ENCODE measurements at places on chromosomes 5 and 9.

DNA sequence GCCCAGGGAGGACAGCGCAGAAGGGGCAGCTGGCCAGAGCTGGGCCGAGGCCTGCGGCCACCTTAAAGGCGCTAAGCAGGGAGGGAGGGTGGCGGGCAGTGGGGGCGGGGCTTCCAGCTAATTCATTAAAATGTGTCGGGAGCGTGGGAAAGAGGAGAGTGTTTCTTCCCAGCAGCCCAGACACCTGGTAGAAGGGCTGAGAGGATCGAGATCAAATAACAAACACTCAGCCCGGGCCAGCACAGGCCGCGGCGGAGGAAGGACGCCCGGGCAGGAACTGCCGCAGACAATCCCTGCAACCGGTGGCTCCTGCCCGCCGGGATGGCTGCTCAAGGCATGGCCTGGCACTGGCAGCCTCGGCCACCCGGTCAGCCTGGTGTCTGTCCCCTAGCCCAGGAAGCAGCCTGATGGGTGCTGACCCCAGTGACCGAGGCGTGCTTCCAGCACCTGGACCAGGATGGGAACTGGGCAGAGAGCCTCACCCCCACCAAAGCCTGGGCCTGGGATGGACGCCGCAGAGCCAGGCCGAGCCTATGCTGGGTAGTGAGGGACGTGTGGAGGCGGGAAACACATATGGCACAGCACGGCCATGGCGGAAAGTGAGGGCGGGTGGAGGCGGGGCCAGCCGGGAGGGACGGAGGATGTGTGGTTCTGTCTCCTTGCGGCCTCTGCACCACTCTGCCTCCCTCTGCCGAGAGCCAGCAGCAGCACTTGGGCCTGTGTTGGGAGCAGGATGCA is 3.2 kb upstream of the NRARP start:
- DNase-seq, result peak; percentile 72

- no peak for DNase-seq
Observed at GRCh38 chr5:98433022-98433421, 340.4 kb upstream of the RGMB start.

DNA sequence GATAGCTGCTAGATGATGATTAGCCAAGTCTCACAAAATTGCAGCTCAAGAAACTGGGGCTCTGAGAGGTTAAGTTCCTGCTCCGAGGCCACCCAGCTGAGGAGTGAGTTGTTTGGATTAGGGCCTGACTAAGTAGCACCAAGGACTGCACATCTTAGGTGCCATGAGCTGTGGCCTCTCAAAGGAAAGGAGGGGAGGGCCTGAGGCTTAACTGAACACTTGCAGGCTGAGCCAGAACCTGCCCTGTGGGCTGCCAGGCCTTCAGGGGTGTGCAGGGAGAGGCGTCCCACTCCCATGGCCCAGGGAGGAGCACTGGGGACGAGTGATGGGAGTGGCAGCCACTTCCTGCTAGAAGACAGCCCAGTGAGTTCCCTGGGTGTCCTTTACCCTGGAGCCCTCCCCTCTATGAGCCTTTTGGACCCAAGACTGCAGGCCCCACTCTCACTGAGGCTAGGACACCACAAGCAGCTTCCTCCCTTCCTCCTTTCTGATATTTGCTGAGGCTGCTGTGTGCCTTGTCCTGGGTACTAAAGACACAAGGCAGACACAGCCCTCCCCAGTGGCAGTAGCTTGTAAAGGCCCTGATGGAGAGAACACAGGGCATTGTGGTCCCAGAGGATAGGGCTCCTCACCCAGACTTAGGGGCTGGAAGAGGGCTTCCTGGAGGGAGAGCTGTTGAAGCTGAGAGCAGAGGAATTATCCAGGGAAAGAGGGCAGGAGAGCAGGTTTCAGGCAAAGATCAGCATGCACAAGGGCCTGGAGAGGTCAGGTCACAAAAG is 22.1 kb downstream of the LMX1B start:
- no peak for DNase-seq

GRCh38 chr9:5375790-5376477 is 36.3 kb upstream of the RLN1 start:
- no peak for DNase-seq

DNA sequence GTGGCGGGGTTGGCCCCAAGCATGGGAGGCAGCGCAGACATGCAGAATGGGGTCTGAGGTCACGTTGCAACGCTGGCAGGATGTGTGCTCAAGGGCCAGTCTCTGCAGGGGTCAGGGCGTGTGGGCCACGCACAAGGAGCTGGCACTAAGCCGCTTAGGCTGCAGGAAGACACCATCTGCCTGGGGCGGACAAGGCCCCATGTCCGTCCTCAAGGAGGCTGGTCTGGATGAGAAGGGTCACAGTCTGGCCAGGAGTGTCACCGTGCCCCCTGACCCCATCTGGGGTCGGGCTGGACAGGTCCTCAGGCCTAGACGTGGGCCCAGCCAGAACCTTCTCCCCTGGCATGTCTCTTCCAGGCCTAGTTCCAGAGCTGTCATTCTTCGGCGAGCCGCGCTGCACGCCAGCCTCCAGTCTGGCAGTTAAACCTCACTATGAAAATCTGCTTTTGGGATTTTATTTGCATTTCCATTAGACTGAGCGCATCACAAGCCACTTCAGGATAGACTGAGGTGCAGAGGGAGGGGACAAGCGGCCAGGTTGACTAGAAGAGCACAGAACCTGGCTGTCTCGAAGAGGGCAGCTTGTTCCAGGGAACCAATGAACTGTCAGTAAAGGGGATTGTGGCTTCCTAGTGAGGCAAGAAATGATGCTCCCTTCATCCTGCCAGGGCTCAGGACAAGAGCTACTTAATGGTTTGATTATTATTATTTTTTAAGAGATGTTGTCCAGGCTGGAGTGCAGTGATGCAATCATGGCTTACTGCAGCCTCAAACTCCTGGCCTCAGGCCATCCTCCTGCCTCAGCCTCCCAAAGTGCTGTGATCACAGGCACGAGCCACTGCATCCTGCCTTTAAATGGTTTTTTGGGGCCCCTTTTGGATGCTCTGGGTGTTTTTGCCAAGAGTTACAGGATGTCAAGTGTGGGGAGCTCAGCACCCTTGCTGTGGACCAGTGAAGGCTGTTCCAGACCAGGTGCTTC is 4.3 kb downstream of the BRD3OS start:
- DNase-seq, result no peak

DNA sequence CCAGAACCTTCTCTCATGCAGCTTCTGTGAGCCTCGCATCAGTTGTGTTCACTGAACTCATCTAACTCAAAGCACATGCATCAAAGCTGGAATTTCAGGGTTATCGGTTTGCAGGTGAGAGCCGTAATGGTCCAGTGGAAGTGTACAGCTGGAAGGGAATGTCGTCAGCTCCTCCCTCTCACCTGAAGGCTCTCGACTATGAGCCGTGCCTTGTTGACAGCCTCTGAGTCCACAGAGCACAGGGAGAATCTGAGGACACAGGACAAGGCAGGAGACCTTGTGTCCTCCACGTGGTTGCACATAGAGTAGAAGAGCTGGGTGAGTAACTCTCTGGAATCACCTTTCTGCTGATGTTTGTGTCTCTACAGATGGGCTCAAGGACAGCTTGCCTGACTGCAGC is 38.8 kb downstream of the PROP1 start:
- no peak for DNase-seq

DNA sequence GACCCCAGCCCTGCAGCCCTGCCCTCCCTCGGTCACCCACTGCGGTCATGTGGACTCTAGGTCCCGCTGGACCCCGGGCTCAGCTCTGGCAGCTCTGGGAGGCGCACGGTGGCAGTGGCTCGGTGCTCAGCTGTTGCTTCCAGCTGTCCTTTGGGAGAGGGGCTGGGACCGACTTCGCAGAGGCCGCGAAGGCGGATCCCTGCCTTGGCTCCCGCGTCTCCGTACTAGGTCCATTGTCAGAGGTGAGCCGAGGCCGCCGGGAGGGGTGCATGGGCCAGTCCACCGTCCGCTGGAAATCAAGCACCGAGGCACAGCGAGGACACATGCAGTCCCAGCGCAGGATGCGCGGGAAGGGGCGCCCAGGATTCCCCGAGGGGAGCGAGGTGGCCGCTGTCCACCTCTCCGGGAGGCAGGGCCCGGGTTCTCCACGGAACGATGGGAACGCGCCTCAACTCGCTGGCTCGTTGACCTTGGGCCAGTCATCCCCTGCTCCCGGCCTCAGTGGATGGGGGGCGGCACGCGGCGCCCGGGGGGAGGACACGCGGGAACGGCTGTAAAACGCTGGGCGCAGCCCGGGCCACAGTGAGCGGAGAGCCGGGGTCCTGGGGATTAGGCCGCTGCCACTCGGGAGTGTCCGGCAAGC is 732 bp downstream of the GBGT1 start:
- DNase-seq, result no peak

GRCh38 chr5:38531518-38531917 is 24.9 kb downstream of the LIFR start:
- no peak for DNase-seq
